ENCODE measurements at places on chromosomes 16 and 17. TPM values are rescaled to one million over a fixed set of nuclear protein-coding genes. Genes with fewer than 3 reads are reported as not detected.

Gene VMO1
- not detected for total RNA-seq

- H3K4me3 ChIP-seq = no peak overlapping the region
- H3K27ac ChIP-seq = no peak overlapping the region
- H3K27me3 ChIP-seq = no peaks in the 10 kb centered on the region
- no peak for DNase-seq
- peaks cover 26% of the 10 kb centered on the region for H3K36me3 ChIP-seq
These were observed 2.3 kb downstream of the RSAD1 start for GRCh38 chr17:50480854-50481490.

DNA sequence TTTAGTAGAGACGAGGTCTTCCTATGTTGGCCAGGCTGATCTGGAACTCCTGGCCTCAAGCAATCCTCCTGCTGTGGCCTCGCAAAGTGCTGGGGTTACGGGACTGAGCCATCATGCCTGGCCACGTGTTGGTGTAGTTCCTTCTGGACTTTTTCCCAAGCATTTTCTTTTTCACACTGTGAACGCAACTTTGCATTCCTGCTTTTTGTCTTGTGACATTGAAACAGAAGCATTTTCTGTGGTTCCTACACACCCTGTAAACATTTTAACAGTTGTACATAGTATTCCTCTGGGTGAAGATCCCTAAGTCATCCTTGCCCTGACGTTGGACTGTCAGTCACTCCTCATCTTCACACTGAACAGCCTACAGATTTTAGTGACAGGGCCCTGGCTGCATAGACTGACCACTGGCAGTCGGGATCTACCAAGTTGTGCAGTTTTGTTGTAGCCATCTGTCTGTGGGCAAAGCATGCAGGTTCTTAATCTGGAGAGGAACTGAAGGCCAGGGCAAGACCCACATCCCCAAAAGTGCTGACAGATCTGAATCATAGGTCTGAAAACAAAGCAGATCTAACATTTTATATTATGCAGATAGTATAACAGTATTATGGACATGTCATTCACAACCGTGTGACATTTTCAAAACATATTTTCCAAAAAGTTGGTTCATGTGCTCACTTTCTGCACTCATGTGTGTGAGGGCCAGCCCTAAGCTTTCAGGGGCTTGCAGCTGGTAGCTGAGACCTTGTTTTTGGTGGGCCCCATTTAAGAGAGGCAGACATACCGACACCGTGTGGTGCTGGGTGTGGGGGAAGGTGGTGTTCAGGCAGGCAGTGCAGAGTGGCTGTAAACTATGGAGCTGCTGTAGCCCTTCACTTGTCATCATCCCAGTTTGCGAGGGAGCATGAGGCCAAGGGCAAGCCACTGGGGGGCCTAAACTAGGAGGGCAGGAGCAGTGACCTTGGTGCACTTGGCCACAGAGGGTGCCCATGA is 59.9 kb downstream of the EPN2 start:
- no peak for DNase-seq
- H3K4me1 ChIP-seq = no peaks in the 10 kb centered on the region
- H3K36me3 ChIP-seq = no peaks in the 10 kb centered on the region
- H3K27me3 ChIP-seq = no peaks in the 10 kb centered on the region
- no peak overlapping the region for H3K27ac ChIP-seq

DNA sequence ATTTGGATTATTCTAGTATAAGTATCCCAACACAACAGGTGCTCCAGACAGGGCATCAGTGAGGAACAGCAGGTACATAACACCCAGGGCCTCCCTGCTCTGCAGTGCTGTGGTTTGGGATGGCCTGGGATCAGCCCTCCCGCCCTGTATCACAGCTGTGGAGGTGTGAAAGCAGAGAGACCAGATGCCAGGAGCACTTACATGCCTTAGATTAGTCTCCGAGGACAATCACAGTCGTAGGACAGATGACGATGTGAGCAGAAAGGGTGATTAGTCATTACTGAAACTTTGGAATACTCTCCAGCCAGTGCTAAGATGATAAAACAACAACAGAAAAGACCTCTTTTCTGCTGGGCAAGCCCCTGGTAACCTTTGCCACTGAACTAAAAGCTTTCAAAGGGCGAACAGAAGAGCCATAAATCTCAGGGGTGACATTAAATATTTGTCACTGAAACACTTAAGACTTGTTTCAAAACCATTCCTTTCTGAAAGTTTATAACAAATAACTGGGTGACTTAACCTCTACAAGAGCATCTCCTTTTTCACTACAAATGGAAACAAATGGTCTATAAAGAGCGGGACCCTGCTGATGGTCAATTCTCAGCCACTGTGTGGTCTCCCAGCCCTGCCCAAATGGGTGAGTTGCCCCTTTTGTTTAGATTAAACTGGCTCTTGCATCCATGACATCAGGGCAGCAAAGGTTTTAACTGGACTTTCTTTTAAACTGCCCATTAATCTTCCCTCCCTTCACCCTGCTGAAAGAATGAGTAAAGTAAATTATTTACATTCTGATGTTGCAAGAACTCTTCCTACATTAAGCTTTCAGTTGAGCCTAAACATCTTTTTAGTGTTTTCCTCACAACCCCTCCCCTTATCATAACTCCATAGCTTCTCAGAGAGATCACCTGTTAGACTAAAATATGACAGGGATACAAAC is 183.1 kb upstream of the COX10 start:
- H3K27ac ChIP-seq = peak overlapping the region; percentile 32
- H3K27me3 ChIP-seq = no peaks in the 10 kb centered on the region
- H3K4me1 ChIP-seq = peaks cover 16% of the 10 kb centered on the region
- H3K36me3 ChIP-seq = no peaks in the 10 kb centered on the region
- peak; percentile 50 for DNase-seq

- no peak for DNase-seq
- H3K4me3 ChIP-seq = no peak overlapping the region
- no peaks in the 10 kb centered on the region for H3K36me3 ChIP-seq
- H3K27ac ChIP-seq = no peak overlapping the region
These were observed 992 bp downstream of the GP2 start for GRCh38 chr16:20326321-20326720.

DNA sequence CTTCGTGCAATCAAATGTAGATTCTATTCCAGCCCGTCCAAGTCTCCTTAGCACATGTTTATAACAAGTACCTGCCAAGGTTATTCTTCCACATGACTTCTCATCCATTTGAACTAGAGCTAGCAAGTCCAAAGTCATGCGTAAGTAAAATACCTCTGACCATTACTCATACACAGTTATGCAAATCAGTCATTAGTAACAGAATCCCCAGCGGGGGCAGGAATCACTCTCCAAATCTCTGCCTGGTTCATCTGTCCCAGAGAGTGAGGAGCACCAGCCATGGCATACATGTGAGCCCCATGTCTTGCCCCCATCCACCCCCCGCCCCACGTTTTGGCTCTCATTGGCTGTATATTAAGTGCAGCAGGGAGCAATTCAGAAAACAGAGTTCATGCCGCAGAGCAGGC is 27.7 kb downstream of the SRL start:
- H3K27me3 ChIP-seq = no peaks in the 10 kb centered on the region
- peak; percentile 65 for DNase-seq
- no peak overlapping the region for H3K4me3 ChIP-seq
- H3K36me3 ChIP-seq = no peaks in the 10 kb centered on the region
- peak overlapping the region; percentile 48 for H3K27ac ChIP-seq

Data from SJSA1 (cell line).